ENCODE measurements at places on chromosomes 12 and 14.
A peak's percentile ranks its signal among the peaks of the same experiment; 100 is the strongest.

- no peak for DNase-seq
Measured at GRCh38 chr14:25116607-25117006, 66.7 kb upstream of the STXBP6 start.

GRCh38 chr12:68568922-68569569 lies 41.7 kb upstream of the RAP1B start:
- DNase-seq: no peak

- no peak for DNase-seq
Measured at GRCh38 chr14:103191844-103192243, 68.6 kb downstream of the TNFAIP2 start.

DNA sequence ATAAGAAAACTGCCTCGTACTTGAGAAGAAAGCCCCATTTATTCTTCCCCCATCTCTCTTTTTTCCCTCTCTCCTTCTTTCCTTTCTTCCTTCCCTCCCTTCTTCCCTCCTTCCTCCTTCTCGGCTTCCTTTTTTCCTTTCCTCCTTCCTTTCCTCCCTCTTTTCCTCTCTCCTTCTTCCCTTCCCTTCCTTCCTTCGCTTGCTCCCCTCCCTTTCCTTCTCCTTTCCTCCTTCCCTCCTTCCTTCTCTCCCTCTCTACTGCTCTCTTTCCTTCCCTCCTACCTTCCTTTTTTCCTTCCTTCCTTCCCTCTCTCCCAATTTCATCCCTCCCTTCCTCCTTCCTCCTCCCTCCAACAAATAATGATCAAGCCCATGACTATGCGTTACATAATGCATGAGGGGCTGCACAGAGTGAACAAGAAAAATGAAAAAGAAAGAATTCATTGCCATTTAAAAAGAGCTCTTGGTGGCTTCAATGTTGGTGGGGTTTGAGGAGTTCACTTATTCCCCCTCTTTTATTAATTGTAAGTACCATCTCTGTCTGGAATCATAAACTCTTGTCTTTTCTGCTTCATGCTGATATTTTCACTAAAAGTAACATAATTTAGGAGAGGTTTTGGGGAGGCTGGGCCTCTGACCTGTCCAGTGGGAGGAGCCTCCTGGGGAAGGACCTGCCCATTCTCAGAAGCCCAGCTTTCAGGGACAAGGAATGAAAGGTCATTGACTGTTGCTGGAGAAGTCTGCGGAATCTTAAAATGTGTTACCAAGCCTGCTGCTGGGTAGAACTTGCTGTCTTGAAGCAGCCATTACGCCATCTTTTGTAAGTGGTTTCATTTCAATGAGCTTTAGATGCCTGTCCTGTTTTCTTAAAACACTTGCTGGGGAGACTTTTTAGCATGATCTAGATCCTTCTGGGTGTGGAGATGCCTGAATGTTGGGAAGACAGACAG lies 144.3 kb downstream of the CHST11 start:
- DNase-seq: no peak

- no peak for DNase-seq
Measured at GRCh38 chr12:4615667-4616066, 33.2 kb downstream of the AKAP3 start.

GRCh38 chr12:98232753-98233390 lies 282.5 kb upstream of the TMPO start:
- no peak for DNase-seq

- no peak for DNase-seq
Measured at GRCh38 chr14:39266525-39266870, 32.8 kb downstream of the MIA2 start.

- DNase-seq: no peak
Measured at GRCh38 chr12:65998536-65999530, 131.7 kb downstream of the LLPH start.

- no peak for DNase-seq
Measured at GRCh38 chr14:71358209-71358931, 451.1 kb downstream of the PCNX1 start.

GRCh38 chr12:22527999-22528398 lies 16.3 kb downstream of the C2CD5 start:
- no peak for DNase-seq

DNA sequence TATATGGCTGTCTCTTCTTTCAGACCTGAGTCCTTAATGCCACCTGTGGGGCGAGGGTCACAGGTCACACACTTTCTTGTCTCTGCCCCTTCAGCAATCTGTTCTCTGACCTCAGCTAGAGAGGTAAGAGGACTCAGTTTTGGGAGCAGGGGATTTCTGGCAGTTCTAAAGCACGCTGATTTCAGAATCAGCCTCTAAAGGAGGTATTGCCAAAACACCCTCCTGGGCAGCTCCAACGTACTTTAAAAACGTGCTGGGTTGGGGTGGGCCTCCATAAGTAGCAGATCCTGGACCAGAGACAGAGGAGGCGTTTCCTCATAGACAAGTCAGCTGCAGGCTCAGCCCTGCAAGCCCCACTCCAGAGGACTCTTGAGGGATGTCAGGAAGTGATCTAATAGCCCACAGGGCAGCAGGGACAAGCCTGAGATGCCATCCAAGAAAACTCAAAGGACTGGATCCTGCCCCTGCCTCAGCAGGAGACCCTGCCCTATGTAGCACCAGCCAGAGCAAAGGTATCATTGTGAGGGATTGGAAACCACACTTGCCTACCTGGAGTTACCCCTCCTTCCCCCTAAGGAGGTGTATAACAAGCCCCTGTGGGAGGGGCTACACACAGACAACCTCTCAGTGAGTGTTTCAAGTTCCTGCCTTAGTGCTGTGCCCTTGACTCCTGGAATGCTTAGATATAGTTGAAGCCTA lies 8.5 kb downstream of the CTDSP2 start:
- no peak for DNase-seq

DNA sequence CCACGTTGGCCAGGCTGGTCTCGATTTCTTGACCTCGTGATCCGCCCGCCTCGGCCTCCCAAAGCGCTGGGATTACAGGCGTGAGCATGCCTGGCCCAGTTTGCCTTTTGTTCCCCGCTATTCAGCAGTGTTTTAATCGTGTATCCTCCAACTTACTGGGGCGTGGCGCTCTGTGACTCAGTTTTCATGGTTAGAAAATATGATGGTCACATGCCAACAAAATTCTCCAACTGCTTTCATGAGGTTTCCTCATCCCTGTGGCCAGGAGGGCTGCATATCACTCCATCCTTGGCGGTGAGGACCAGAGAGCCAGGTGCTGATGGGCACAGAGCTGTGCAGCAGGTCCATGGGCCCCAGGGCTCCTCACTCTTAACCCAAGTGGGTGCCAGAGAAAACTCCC lies 33.0 kb upstream of the PRMT8 start:
- no peak for DNase-seq

- DNase-seq: no peak
Measured at GRCh38 chr12:12425616-12426015, 68.7 kb downstream of the BORCS5 start.

DNA sequence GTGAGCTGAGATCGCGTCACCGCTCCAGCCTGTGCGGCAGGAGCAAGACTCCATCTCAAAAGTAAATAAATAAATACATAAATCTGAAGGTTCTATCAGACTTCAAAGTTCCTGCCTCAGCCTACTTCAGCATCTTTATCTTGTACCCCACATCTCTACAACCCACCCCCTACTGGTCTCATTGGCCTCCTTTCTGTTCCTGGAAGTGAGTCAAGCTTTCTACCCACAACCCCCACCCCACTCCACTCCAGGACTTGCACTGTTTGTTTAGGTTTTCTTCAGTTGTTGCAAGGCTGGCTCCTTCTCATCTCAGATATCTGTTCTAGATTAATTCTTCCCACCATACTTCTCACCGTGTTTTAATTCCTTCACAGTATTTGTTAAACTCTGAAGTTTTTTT lies 714 bp upstream of the PSMC6 start:
- DNase-seq: peak; percentile 75

GRCh38 chr12:92288561-92288960 lies 142.9 kb upstream of the BTG1 start:
- no peak for DNase-seq

- DNase-seq: no peak
Measured at GRCh38 chr14:35343702-35344101, 51.5 kb downstream of the PSMA6 start.

- no peak for DNase-seq
Measured at GRCh38 chr12:49332891-49333371, 4.1 kb downstream of the C1QL4 start.

- DNase-seq: no peak
Measured at GRCh38 chr12:90695415-90695814, 259.6 kb downstream of the CCER1 start.

GRCh38 chr12:18576104-18576626 lies 161.6 kb downstream of the PLCZ1 start:
- no peak for DNase-seq

GRCh38 chr12:6254491-6254890 lies 54.3 kb downstream of the CD9 start:
- DNase-seq: no peak

GRCh38 chr14:49446801-49447200 lies 139.4 kb downstream of the RPS29 start:
- no peak for DNase-seq

GRCh38 chr14:22112004-22112403 lies 438.4 kb upstream of the OR4E1 start:
- DNase-seq: no peak

DNA sequence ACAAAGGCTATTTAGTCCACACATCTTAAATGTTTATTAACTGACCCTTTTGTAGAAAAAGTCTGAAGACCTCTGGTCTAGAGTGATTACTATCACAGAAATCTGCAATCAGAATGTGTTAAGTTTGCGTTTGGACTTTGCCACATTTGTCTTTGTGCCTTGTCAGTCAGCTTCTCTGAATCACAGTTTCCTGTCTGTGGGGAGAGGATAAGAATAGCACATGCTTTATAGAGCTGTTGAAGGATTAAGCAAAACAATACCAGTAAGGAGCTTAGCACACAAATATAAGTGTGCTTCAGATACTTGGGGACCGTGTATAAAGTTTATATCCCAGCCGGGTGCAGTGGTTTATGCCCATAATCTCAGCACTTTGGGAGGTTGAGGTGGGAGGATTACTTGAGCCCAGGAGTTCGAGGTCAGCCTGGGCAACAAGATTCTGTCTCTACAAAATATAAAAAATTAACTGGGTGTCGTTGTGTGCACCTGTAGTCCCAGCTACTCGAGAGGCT lies 63.0 kb upstream of the BTG1 start:
- DNase-seq: peak; percentile 90

DNA sequence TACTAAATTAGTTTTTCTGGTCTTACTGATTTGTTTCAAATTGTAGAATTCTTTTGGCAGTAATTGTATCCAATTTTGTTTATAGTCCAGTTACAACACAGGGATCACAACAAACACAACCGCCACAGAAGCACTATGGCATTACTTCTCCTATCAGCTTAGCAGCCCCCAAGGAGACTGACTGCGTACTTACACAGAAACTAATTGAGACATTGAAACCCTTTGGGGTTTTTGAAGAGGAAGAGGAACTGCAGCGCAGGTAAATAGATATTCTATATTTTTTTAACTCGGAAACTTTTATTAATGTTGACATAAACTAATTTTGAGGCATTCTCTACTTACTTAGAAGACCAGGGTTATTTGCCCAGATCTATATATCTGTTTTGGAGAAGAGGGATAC lies 17.8 kb downstream of the PAPOLA start:
- DNase-seq: no peak

DNA sequence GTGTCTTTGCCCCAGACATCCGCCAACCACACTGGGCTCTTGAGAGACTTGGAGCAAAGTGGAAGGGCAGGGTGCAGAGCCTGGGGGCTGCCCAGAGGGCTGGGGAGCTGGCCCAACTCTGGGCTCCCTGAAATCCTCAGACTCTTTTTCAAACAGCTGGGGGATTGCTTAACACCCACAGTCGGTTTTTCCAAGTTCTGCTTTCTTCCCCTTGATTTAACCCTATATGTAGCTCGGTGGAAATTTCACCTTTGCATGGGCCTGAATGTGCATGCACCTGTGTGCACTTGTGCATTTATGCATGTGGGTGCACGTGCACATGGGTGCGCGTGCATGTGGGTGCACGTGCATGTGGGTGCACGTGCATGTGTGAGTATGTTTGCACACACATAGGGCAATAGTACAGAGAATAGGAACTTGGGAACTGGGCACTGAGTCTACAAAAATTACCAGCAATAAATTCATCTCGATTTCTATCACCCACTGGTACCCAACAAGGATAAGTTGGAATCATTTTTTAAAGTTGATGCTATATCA lies 52.3 kb upstream of the RFLNA start:
- no peak for DNase-seq

DNA sequence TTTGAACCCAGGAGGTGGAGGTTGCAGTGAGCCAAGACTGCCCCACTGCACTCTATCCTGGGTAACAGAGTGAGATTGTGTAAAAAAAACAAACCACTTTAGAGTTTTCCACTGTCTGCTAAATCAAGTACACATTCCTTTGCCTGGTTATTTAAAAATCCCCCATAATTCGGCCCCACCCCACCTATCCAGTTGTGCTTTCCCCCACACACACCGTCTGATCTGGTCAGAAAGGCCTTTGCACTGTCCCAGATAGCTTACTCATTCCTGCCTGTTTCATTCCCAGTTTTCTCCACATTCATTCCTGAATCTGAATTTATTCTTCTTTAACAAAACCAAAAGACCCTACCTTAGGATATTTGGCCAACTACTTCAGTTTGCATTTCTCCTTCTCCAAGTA lies 29.5 kb downstream of the NINJ2 start:
- DNase-seq: no peak

DNA sequence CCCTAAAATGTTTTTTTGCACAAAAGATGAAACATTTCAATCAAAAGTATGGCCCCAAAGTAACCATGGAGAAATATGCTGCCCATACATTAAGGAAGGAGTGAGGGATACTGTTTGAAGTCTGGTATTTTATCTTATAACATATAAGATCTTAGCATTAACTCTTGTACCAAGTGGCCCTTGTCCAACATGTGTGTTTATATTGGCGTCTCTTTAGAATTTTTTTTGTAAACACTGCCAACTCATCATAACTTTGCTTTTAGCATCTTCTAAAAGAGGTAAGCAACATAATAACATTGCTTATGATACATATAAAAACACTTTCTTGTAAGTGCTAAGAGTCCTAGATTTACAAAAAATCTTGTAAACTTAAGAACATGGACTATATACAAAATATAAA lies 419.7 kb downstream of the ADAMTS20 start:
- DNase-seq: no peak

- no peak for DNase-seq
Measured at GRCh38 chr12:48572326-48572725, 2.5 kb upstream of the LALBA start.

GRCh38 chr14:94051115-94051514 lies 25.0 kb downstream of the OTUB2 start:
- no peak for DNase-seq

DNA sequence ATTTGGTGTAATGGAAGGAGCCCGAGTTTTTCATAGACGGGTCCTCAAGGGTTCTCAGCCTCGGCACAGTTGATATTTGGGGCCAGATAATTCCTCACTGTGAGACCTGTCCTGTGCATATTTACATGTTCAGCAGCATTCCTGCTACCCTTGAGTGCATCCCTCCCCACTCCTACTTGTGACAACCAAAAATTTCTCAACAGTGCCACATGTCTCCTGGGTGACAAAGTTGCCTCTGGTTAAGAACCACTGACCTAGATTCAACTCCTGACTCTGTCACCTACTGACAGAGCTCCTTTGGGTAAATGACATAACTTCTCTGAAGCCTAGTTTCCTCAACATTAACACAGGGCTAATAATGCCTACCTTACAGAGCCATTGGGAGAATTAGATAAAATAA lies 60.4 kb downstream of the TTC9 start:
- DNase-seq: no peak

- DNase-seq: no peak
Measured at GRCh38 chr12:3117144-3117581, 40.0 kb downstream of the TSPAN9 start.

Measured in CD4-positive, alpha-beta T cell treated with Interleukin-4 for 4 hours (primary cell).